ENCODE measurements at places on chromosomes 7 and 10. TPM values are rescaled to one million over a fixed set of nuclear protein-coding genes. Genes with fewer than 3 reads are reported as not detected.

NUTM2A gene
- polyA plus RNA-seq, result 1.3 TPM

SCART1 gene
- 1.3 TPM for polyA plus RNA-seq

TUBB8 gene
- not detected for polyA plus RNA-seq

TMEM72 gene
- polyA plus RNA-seq, result 0.12 TPM

STX1A gene
- 11.3 TPM for polyA plus RNA-seq

HOXA4 gene
- polyA plus RNA-seq, result 21.7 TPM

Data from muscle of back (tissue), 13 donors.